ENCODE measurements at places on chromosomes 3 and 15.

DNA sequence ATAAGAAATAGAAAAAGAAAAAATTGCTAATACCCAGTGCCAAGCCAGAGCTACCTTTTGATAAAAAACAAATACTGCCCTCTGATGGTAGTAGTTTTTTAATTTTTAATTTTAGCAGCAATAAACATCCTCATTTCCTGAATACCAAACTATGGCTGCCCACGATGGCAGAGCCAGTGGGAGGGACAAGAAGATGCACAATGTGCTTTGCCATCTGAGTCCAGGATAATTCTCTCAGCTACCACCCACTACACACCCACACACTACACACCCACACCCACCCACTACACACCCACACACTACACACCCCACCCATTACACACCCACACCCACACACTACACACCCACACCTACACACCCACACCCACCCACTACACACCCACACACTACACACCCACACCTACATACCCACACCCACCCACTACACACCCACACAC is 17.8 kb downstream of the CEP19 start:
- DNase-seq: peak; percentile 9

GRCh38 chr15:74548241-74548640 is 7.2 kb downstream of the ARID3B start:
- no peak for DNase-seq

DNA sequence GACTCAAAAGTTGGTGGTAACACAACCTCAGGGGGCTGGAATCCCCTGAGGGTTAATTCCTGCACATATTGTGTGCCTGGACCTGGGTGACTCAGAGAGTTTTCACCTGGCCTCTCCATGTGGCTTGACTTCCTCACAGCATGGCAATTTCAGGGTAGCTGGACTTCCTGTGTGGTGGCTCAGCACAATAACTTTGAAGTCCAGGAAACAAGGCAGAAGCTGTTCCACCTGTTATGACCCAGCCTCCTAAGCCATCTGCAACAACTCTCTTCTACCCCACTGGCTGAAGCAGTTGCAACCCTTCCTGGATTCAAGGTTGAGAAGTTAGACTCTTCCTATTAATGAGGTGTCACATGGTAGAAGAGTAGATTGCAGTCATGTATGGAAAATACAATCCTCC is 58.4 kb downstream of the EDEM1 start:
- no peak for DNase-seq

- DNase-seq: no peak
Observed at GRCh38 chr3:81545572-81545971, 215.9 kb downstream of the GBE1 start.

GRCh38 chr15:99076109-99076508 is 28.8 kb upstream of the SYNM start:
- no peak for DNase-seq

GRCh38 chr15:77097248-77097721 is 26.4 kb upstream of the TSPAN3 start:
- no peak for DNase-seq

DNA sequence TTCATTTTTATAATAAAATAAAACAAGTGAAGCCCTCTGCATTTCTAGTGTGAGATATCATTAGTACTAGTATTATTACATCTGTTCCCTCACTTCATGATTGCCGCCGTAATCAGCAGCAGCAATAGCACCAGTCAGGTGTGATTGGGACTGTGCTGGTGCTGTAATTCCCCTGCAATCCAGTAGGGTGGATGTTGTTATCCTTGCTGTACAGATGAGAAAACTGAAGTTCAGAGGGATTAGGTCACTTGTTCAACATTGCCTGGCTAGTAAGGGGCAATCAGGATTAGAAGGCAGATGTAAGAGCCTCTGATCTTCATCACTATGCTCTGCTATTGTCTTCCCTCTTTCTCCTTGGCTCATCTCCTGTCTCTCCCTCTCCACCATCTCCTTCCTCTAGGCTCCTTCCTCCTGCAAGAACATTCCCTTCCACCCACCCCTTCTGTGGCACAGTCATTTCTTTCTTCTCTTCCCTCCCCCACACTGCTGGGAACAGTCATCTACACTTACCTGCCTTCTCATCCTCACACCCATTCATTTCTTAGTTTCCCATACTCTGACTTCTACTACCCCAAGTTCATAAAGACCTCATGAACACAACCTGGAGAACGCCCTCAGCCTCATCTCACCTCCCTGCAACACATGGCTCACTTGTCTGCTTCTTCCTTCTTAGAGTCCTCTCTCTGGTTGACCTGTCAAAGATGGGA is 29.7 kb downstream of the CRYGS start:
- DNase-seq: no peak

DNA sequence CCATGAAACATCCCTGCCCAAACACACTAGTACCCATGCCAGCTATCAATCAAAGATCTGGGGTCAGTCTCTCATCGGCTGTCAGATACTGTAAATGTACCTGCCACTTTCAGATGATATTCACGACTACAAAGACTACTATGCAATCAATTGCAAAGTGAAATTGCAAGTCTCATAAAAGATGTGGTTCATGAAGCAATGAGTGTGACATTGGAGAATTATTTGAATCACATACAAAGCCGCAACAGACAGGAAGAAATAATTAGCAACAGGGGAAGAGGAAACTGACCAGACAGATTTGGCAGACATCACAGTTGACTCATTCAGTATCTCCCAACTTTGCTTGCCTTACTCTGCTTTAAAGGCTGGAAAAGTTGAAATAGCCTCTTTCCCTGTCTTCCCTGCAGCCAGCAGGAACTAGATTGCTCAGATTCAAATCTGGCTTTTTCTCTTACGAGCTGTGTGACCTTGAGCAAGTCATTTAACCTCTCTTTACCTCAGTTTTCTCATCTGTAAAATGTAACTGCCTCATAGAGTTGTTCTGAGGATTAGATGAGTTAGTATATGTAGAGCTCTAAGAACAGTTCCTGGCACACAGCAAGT is 95.7 kb upstream of the C3orf80 start:
- no peak for DNase-seq

- no peak for DNase-seq
Observed at GRCh38 chr15:96767703-96768434, 437.4 kb downstream of the NR2F2 start.

- DNase-seq: no peak
Observed at GRCh38 chr3:99023590-99024192, 122.2 kb upstream of the DCBLD2 start.

Measured in stimulated activated CD4-positive, alpha-beta T cell treated with anti-CD3 and anti-CD28 coated beads, TNF-alpha, amount 100 ng/mL, for 24 hours (primary cell).